CD4-positive, alpha-beta T cell treated with Interleukin-17A for 1 hour (primary cell): ENCODE measurements at places on chromosomes 12 and 14.

- no peak for DNase-seq
Measured at GRCh38 chr14:61602003-61602732, 93.1 kb upstream of the HIF1A start.

DNA sequence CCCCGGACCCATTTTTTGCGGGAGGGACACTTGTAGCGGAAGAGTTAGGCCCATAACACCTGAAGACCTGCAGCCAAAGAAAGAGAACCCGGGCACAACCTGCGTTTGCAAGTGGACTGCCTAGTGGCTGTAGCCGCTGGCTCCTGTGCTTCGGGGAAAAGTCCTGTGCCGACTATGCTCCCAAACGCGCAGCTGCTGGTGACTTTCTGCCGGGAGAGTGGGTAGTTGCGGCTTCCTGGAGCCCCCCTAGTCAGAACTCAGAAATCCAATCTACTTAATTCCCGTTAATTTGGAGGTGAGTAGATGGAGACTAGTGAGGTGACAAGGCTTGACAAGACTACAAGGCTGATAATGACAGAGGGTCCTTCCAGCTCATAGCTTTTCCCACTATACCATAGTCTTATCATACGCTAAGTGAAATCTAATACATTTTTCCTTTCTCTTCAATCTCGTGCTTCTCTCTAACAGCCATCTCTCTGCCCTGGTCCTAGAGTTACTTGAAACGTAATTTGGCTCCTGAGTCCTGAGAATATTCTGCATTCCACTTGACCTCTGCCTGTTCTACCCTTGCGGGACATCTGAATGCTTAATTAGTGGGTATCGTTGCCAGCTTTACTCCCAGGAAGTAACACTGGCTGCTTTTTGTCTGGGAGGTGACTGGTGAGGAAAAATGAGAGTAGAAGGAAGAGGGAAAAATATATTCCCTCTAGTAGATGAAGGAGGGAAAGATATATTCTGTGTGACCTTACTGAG is 556 bp downstream of the MTHFD1 start:
- no peak for DNase-seq

- no peak for DNase-seq
Measured at GRCh38 chr12:89821896-89822295, 113.3 kb upstream of the ATP2B1 start.

GRCh38 chr14:69269381-69269780 is 9.4 kb downstream of the GALNT16 start:
- DNase-seq: no peak

DNA sequence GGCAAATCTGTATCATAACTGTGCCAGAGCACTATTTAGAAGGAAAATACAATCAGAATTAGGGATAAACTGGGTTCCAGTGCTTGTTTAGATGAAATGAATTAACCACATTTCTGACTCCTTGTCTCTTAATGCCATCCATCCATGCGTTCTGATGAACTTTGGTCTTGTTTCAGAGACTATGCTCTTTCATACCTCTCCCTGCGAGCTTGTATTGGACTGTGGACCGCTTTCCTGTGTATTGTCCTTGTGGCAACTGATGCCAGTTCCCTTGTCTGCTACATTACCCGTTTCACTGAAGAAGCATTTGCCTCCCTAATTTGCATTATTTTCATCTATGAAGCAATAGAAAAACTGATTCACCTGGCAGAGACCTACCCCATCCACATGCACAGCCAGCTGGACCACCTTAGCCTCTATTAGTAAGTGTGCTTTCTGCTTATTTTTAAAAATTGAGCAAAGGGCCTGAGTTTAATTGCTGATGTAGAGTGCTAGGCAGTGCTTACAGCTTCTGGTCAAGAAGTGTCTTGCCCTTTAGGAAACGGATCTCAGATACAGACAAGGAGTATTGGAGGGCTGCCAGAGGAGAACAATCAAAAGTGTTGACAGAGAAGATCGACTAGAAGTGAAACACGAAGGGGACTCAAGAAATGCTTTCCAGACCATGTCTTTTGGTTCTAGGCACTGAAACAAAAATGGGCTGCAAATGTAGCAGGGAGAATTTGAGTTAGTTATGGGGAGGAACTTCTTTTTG is 46.7 kb downstream of the SLC4A8 start:
- DNase-seq: no peak

GRCh38 chr14:65302571-65303189 is 109.8 kb upstream of the FUT8 start:
- DNase-seq: peak; percentile 14

GRCh38 chr14:54593860-54594259 is 26.9 kb downstream of the SAMD4A start:
- no peak for DNase-seq

DNA sequence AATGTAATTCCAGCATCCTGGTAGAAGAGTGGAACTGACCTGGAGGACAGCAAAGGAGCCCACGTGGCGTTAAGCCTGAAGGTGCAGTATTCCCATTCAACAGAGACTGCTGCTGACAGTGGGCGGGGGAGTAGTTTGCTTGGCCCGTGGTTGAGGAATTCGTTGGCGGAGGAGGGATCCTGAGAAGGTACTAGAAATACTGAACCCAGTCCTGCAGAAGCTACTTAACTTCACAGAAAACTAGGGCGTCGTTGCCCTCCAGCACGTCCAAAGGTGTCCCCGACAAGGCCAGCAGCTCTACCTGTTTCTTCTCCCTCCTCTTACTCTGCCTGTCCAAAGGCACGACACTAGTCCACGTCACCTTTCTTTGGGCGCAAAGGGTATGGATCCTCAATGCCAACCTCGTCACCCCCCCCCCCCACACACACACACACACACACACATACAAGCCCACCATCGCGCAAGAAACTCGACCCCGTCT is 303 bp downstream of the PUS7L start:
- DNase-seq: no peak

- DNase-seq: no peak
Measured at GRCh38 chr12:78249578-78249977, 418.9 kb downstream of the NAV3 start.

DNA sequence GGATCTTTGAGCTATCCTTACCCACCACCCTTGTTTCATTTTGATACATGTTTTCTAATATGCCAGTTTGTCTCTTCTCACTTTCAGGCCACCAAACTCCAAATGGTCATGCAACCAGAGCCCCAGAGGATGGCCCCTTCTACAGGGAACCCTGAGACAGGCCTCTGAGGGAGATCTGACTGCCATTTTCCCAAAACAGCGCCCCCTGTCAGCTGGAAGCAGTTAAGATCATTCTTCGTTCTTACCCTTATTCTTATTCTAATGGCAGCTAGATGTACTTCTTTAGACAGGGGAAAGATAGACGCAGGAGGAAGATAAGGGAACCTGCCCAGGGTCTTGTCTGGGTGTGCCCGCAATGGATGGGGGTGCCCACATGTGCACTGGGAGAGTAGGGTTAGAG is 38.4 kb downstream of the C12orf56 start:
- no peak for DNase-seq

DNA sequence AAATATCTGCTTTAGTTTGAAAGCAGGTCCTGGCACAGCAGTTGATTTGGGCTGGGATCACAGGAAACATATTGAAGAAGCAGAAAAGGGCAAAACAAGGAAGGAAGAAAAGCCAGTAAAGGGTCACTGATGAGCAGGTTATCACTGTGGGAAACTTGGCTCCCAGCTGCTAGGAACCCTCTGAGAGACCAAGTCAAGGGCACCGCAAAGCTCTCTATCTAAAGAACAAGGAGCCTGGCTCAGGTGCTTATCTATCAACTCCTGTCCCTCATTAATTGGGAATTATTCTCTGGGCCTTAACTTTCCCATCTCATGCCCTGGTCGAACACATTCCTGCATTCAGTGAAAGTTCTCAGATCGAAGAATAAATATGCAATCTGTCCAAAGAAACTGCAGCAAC is 450.9 kb upstream of the RPL10L start:
- DNase-seq: no peak

DNA sequence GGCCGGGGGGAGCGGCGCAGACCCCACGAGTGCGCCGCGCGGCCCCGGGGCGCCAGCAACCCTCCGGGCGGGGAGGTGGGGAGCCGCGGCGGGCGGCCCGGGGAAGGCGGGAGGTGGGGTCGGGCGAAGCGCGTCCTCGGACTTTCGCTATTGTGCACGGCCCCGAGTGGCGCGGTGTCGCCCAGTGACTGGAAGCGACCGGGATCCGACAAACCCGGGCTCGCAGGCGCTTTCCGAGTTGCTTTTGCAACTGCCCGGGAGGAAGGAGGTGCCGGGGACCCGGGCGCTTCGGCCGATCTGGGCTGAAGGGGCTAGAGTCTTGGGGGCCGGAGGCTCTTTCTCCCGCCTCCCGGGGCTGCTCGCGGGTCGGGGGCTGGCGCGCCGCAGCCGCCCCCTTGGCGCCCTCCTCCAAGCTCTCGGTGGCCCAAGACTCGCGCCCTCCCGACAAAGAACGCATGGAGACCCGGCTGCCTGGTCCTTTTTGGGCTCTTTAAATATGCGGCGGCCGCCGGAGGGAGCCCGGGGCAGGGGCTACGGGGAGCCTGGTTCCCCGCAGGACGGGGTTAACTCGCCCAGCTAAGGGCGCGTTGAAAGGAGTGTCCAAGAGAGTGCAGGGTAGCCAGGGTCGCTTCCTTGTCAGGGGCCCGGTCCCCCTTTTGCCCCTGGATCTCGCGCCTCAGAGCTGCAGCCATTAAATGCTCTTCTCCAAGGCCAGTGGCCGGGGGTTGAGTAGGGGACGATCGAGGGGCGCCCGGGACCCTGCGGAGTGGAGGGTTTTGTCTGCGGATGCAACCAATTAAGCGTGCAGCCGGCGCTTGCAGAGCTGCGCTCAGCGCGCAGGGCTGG is 1.4 kb downstream of the HMGA2 start:
- no peak for DNase-seq

- DNase-seq: no peak
Measured at GRCh38 chr14:89256283-89256682, 160.8 kb downstream of the FOXN3 start.

DNA sequence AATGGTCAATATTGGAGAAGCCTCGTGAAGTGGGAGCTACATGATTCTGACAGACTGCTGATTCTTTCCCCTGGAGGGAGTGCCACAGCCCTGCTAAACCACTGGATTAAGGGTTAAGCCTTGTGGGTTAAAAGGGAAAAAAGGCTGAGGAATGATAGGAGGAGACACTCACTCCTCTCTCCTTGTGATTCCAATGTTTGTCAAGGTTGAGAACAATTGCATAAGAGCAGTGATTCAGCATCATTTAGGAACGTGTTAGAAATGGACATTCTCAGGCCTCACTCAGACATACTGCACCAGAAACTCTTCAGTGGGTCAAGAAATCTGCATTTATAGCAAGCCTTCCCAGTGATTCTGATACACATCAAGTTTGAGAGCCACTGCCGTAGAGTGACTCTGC is 87.8 kb upstream of the GZMB start:
- DNase-seq: no peak

DNA sequence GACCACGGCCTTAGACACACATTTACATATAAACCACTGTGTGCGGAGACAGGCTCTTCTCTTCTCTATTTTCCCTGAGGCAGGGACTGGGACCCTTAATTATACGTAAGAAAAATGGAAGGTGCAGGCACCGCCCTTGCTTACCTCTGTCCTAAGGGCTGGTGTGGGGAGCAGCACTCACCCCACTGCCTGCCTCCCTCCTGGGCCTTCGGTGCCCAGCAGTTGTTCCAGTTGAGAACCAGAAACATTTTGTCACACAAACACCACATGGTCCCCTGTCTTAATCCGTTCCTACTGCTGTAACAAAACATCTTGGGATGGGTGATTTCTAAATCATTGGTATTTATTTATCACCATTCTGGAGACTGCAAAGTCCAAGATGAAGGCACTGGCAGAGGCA is 192.7 kb upstream of the DIO3 start:
- no peak for DNase-seq
